ENCODE measurements at places on chromosomes 12 and 14.

- peak; percentile 7 for DNase-seq
Observed at GRCh38 chr14:77991128-77991772, 178.9 kb upstream of the NRXN3 start.

DNA sequence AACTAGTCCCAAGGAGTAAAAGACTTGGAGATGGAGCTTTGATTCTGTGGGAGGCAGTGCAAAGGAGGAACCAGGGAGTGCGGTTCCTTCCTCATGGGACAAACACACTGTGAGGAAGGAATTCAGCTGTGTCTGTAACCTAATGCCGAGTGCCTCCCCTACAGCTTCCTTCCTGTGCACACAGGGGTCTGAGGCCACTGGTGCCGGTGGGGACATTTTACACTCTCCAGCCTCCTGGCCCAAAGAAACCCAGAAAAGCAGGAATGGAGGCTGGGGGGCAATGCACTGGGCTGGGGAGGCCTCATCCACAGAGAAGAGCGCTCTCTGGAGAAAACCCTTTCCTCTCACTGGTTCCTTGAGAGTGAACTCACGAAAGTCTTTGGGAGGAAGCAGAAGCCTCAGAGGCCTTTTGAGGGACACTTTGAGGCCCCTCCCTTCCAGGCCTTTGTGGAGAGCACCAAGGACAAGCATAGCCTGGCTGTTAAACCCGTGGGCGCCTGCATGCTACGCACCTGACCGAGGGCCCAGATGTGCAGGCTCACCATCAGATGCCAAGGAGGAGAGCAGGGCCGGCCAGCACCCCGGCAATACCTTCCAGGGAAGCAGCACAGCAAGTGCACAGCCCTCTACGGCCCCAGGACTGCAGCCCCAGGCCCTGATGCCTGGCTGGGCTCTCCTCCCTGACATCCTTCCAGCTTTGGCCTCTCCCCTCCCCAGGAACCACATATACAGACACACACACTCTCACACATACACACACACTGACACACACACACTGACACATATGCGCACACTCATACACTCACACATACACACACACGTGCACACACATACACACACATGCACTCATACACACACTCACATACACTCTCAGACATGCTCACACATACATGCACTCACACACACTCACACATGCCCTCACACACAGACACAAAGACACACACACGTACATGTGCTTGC lies 52.0 kb downstream of the NFKBIA start:
- no peak for DNase-seq

DNA sequence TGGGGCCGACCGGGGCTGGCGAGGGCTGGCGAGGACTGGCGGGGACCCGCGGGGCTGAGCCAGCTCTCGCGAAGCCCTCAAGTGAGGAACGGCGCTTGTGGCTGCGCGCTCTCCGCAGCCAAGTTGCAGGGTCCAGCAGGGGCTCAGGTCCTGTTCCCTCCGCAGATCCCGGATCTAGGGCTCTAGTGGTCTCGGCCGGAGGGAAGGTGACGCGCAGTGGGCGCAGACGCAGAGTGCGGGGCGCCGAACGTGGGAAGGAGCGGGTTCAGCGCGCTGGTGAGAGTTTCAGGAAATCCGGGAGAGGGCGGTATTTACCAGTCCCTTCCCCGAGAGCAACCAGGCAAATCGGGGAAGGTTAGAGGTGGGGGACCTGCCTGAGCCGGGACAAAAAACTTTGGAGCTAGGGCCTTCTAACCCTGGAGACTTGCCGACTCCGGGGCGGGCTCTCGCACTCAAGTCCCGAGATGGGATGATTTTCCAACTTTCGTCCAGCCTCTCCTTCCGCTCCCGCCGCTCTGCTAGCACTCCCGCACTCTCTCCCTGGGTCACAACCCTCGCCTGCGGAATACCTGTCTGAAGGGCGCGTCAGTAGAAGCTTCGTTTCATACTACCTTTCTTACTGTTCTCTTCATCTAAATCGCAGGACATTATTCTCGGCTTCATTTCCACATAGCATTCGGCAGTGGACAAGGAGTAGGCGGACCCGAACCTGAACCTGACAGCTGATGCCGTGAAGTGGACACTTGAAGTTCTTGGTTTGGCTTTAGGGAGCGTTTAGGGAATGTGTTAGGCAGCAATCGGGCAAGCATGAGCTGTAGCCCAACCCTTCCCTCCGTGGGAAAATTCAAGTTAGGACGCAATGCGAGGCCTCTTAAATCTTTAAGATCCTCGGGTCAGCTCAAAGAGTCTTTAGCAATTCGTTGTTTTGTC lies 13.6 kb upstream of the PAX9 start:
- DNase-seq, result peak; percentile 61

- no peak for DNase-seq
Observed at GRCh38 chr14:32477396-32477795, 148.3 kb downstream of the AKAP6 start.

DNA sequence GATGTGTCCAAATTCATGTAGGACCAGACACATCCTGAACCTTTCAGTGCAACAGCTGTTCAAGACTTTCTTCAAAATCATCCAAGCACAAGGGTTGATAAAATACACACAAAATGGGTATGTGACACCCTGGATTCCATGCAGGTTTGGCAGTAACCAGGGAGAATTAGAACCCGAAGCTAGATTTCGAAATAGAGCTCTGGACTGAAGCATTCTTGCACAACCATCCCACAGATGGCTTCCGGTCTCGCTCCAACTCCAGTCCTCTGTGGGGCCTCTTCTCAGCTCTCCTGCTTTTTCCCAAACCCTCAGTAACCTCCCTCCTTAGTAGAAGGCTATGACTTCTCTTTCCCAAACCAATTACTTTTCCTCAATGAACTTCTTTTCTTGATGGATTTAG lies 171.3 kb downstream of the TTC7B start:
- DNase-seq, result peak; percentile 39

- no peak for DNase-seq
Observed at GRCh38 chr12:67662910-67663538, 14.5 kb downstream of the DYRK2 start.

DNA sequence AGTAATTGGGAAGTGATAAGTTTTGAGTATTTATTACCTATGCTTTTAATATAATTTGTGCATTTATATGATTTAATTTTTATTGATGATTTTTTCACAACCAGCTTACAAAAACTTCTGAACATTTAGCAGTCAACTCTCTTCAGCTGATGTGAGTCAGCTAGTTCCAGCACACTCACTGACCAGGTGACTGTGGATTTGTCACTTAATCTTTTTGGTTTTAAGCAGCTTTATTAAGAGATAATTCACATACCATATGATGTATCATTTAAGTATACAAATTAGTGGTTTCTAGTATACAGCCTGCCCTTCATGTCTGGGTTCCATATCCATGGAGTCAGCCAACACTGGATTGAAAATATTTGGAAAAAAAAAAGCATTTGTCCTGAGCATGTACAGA lies 103.5 kb downstream of the SYNE2 start:
- no peak for DNase-seq

DNA sequence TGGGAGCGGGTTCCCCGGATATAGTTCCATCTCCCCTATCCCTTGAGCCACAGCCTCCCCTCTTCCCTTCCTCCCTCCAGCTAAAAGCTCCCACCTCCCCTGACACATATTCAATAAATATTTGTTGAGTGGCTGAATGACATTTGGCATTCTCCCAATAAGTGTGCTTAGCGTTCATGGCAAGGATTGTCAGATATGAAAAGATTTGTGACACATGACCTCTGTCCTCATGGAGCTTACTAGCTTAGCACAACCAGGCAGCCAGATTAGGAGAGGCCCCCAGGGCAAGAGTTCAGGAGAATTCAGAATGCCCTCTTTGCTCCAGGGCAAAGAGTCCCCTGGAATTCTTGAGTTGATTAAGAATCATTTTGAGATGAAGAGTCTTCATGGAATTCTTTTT lies 22.5 kb upstream of the SLC6A12 start:
- no peak for DNase-seq

GRCh38 chr12:3398196-3398789 lies 92.7 kb upstream of the PRMT8 start:
- no peak for DNase-seq

GRCh38 chr14:95134304-95134933 lies 22.9 kb downstream of the DICER1 start:
- DNase-seq, result no peak

GRCh38 chr14:74974364-74975058 lies 19.1 kb upstream of the PGF start:
- no peak for DNase-seq

- DNase-seq, result no peak
Observed at GRCh38 chr12:90045559-90045958, 336.9 kb upstream of the ATP2B1 start.

All from HepG2 (cell line).